ENCODE measurements at places on chromosomes 3 and 15.

DNA sequence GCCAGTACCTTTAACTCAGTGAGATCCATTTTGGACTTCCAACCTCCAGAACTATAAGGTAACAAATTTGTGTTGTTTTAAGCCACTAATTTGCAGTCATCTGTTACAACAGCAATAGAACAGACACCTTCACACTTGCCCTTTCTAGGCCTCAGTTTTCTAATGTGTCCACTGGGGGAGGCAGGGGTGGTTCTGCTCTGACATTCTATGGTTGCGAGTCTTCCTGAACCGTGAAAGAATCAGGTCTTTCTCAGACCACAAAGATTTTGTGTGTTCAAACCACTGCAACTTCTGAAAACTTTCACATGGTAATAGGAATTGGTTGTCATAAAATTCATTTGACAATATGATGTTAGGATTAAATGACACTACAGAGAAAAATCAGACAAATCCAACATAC is 26.8 kb upstream of the CSTA start:
- no peak for DNase-seq

DNA sequence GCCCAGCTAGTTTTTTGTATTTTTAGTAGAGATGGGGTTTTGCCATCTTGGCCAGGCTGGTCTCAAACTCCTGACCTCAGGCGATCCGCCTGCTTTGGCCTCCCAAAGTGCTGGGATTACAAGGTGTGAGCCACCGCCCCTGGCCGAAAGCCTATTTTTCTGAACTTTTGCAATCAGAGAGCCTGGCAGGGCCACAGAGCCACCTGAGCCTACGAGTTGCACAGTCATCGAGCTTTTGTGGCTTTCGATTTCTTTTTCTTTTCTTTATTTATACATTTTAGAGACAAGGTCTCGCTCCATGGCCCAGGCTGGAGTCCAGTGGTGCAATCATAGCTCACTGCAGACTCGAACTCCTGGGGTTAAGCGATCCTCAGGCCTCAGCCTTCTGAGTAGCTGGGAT is 140.4 kb downstream of the NSMCE3 start:
- no peak for DNase-seq

DNA sequence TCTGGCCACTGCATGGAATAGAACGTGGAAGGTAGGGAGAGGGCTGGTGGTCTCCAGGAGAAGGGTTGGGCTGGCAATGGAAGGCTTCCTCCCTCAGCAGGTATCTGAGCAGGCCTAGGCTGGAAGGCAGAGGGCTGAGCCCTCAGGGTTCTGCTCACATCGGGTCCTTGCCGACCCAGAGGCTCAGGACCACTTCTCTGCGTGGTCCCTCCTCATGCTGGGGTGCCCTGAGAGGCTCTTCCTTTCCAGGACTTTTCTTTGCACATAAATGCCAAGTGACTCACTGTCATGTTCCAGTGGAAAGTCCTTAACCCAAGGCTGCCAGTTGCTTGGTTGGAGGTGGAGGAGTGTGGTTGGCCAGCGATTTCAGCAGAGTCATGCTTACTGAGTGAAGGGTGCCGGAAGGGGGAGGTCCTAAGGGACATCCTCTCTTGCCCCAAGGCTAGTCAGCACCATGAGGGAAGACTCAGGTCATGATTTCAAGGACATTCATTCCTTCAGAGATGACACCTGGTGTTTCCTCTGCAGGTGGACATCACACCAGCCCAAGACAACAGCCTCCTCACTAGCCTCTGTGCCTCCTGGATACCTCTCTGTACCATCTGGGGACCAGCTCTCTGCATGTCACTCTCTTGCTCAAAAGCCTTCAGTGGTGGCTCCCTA is 8.2 kb downstream of the SLC6A6 start:
- peak; percentile 85 for DNase-seq

- peak; percentile 70 for DNase-seq
These were observed 36.6 kb upstream of the CD47 start for GRCh38 chr3:108127301-108127988.

DNA sequence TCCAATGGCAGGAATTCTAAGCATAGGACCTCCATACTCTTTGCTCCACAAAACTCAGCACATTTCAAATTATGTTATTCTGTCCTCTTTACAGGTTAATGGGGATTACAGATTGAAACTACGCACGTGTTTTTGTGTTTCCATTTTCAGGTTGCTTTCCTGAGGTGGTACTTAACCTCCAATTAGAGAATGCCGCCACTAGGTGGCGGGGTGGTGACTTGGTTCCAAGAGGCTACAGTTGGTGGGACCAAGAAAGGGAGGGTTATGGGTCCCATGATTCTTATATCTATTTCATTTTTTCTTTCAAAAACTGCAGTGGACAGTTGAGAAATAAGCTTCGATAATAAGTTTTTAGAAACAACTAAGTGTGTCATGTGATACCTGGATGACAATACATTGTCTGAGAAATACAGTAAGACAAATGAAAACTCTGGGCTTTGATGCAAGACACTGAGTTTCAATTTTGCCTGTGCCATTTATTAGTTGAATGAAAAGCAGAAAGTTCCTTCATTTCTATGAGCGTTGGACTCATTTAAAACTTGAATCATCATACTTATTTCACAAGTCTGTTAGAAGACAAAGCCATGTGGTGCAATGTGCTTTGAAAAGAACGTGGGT is 539.0 kb downstream of the FGF12 start:
- peak; percentile 47 for DNase-seq

DNA sequence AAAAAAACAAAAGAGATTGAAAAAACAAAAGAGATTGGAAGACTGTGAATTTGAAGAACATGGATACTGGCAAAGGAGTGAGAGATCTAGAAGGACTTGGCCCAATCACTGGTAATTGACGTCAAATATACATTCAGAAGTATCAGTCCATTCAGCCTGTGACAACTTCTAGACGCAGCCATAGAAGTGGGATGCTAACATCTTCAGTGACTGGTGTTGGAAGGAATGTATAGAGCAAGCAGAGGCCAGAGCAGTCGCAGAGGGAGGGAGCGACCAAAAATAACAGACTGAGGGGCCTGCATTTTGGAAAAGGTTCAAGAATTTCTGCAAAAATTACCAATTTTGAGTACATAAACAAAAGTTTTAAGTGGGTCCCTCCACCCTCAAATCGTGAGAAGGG is 473.3 kb downstream of the CADM2 start:
- no peak for DNase-seq

GRCh38 chr15:25737218-25737643 is 125.9 kb downstream of the ATP10A start:
- no peak for DNase-seq

DNA sequence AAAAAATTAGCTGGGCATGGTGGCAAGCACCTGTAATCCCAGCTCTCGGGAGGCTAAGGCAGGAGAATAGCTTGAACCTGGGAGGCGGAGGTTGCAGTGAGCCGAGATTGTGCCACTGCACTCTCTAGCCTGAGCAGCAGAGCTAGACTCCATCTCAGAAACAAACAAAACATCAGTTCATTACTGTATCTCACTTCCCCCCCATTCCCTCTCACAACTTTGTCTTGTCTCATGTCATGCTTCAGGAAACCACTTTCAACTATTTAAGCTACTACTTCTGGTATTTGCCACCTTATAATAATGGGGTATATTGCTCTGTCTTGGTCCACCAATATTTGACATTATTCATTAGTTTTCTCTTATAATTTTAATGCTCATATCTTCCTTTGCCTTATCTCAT is 26.2 kb downstream of the PIK3CA start:
- DNase-seq = no peak

DNA sequence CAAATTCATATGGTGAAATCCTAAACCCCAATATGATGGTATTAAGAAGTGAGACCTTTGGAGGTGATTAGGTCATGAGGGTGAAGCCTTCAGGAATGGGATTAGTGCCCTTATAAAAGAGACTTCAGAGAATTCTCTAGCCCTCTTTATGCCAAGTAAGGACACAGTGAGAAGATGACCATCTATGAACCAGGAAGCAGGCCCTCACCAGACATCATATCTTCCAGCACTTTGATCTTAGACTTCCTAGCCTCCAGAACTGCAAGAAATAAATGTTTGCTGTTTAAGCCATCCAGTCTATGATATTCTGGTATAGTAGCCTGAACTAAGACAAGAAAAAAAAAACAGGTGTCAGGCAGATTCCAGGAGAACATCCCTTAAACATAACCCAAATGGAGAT is 45.9 kb upstream of the AP4E1 start:
- no peak for DNase-seq

- no peak for DNase-seq
These were observed 250.4 kb downstream of the TJP1 start for GRCh38 chr15:29571792-29572431.

- DNase-seq = no peak
These were observed 78.0 kb downstream of the CPN2 start for GRCh38 chr3:194272861-194273742.

DNA sequence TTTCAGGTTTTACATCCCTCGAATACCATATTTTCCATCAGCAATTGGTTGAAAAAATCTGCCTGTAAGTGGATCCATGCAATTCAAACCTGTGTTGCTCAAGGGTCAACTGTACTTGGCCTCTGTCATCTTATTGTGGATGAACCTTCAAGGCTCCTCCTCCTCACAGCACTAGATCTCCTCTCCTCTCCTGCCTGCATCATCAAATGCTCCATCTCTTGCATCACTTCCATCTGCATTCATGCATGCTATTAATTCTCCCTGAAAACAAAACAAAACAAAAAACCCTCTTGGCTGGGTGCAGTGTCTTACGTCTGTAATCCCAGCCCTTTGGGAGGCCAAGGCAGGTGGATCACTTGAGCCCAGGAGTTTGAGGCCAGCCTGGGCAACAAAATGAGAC is 10.1 kb downstream of the BCL2L10 start:
- no peak for DNase-seq

DNA sequence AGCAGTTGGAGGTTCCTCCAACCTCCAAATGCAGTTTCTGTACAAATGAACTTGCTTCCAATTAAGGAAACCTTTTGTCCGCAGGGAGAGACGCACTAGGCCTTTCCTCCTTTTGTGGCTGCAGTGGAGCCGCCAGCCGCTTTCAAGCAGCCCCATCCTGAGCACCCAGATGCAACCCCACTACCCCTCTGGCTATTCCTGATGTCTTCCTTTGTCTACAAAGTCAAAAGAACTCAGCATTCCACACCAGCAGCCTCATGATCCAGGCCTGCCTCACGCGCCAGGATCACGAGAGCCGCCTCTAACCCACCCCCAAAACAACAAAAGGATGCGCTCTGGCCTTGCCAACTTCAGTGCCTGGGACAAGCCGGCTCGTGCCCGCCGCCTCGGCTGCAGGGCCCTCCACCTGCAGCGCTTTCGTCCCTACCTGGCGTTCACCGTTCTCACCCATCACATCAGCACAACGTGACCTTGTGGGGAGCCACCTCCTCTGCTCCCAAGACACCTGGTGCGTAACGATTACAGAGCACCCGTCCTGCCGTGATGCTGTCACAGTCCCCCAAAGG is 48.2 kb upstream of the MUC4 start:
- DNase-seq = no peak

- DNase-seq = peak; percentile 91
These were observed 21.2 kb downstream of the PXK start for GRCh38 chr3:58353722-58354553.

GRCh38 chr3:72969766-72970165 is 26.8 kb upstream of the PPP4R2 start:
- no peak for DNase-seq

DNA sequence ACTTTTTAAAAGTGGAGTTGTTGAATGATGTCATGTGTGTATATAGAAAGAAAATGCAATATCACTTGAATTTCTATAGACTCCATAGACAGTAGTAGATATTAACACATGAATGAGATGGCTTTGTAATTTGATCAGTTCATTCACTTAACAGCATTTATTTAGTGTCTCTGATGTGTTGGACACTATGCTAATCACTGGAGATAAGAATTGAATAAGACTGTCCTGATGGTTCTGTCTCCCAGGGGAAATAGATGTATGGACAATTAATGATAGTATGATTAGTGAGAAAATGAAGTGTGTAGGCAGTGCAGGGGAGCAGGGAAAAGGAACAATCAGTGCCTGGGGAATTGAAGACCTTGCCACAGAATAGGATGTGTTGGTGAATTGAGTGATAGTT is 72.9 kb downstream of the RIOX2 start:
- DNase-seq = no peak

DNA sequence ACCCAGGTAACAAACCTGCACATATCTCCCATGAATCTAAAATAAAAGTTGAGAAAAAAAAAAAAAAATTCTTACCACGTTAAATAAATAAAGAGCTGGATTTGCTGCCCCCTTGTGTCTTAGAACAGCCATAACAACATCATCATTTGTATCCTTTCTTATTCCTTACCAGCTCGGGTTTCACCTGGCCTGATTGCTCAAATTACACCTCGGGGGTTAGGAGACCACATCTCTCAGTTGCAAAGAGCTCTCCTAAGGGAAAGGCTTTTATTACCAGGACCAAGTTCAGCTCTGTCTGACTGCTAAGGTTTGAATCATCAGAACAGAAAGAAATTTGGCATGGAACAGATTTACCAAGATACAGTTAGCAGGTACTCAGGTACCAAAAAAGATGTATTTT is 25.8 kb upstream of the RPL39L start:
- DNase-seq = peak; percentile 73
